ENCODE measurements at places on chromosomes 3 and 15. TPM values are rescaled to one million over a fixed set of nuclear protein-coding genes. Genes with fewer than 3 reads are reported as not detected.

DNA sequence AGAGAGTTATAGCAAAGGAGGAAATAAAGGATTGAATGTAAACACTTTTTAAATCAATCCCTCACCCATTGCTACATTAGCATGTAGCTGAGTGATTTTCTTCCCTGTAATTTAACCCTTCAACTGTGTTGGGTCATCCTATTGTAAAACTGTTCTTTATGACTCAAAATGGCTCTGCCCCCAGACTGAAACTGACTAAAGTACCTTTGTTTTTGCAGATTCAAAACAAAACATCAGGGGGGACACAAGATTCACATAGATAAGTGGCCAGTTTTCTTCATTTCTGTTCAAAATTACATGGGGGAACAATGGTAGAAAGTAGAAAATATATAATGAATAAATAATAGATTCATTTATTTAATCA, 268.4 kb downstream of the IGSF11 start:
- DNase-seq = no peak
- no peak overlapping the region for H3K27ac ChIP-seq
- H3K4me1 ChIP-seq = no peaks in the 10 kb centered on the region
- no peaks in the 10 kb centered on the region for H3K36me3 ChIP-seq

Gene RASGRF1
- total RNA-seq = not detected

Gene ZNF148
- total RNA-seq = 36.9 TPM

Gene UACA
- 2.8 TPM for total RNA-seq

GRCh38 chr3:127488141-127488672, 102.3 kb downstream of the TPRA1 start:
- peaks cover 21% of the 10 kb centered on the region for H3K4me1 ChIP-seq
- H3K27me3 ChIP-seq = peaks cover 25% of the 10 kb centered on the region
- H3K36me3 ChIP-seq = no peaks in the 10 kb centered on the region
- no peak overlapping the region for H3K27ac ChIP-seq
- DNase-seq = no peak

- peak; percentile 81 for DNase-seq
- H3K27ac ChIP-seq = peak overlapping the region; percentile 65
- no peaks in the 10 kb centered on the region for H3K36me3 ChIP-seq
- H3K27me3 ChIP-seq = no peaks in the 10 kb centered on the region
- peak overlapping the region; percentile 9 for H3K4me3 ChIP-seq
Observed at GRCh38 chr15:45454814-45455213, 67.7 kb downstream of the SLC30A4 start.

Gene TM4SF1
- total RNA-seq = not detected
